ENCODE measurements at places on chromosomes 11 and 22. TPM values are rescaled to one million over a fixed set of nuclear protein-coding genes. Genes with fewer than 3 reads are reported as not detected.
A peak's percentile ranks its signal among the peaks of the same experiment; 100 is the strongest.

- DNase-seq: no peak
Measured at GRCh38 chr11:78535027-78535426, 39.6 kb downstream of the NARS2 start.

GRCh38 chr11:120940160-120940848 lies 83.6 kb upstream of the TBCEL start:
- no peak for DNase-seq

DNA sequence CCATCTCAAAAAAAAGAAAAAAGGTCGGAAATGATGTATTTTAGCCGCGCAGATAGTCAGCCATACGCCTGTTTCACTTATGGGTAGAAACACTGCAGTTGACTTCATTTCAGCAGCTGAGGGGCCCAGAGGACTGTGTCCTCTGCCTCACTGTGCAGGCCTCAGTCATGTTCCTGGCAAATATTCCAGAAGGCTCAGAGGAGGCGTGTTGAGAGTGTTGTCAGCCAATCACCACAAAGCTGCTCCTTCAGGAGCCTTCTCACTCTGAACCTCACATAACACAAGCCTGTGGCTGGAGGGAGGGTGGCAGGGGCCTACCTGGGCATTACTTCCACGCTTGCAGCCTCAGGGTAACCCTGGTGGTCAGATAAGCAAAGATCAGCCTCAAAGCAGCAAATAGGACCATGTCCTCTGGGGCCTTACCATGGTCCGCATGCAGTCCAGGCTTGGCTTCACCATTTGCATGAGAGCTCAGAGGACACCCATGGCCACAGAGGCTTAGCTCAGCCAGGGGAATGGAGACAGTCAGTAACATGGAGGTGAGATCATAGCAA lies 17.3 kb upstream of the TREH start:
- no peak for DNase-seq

- DNase-seq: peak; percentile 22
Measured at GRCh38 chr11:68996376-68997123, 15.8 kb upstream of the MRGPRD start.

DNA sequence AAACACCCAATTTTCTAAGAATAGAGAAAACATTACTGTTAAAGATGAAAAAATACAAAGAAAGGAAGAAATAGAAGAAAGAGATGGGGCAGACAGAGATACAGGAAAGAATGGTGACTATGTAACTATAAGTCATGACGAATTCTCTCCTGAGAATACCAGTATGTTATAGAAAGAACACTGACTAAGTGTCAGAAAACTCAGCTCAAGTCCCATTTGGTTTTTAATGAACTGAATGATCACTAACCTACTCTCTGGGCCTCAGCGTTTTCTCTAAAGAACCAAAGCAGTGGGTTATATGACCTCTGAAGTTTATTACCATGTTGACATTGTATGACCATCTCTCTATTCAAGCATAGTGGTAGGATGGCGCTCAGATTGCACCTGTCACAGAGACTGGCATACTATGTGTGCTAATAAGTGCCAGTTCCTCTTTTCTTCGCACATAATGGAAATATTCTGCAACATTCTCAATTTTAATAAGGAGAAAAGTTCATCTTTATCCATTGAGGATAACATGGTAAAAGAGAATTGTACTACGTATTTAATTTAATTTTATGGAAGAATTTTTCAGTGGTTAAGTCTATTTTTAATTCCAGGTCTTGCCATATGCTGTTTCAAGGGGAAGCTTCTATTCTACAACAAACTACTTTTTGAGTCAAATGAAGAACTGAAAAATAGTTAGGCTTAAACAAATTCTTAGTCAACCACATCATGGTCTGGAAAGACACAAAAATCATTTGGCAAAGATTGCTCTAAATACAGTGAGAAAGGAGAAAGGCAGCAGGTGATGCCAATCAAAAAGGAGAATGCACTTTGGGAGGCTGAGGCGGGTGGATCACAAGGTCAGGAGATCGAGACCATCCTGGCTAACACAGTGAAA lies 25.0 kb upstream of the EED start:
- no peak for DNase-seq

- DNase-seq: peak; percentile 56
Measured at GRCh38 chr11:70746351-70746750, 348.0 kb downstream of the CTTN start.

- DNase-seq: peak; percentile 49
Measured at GRCh38 chr11:73975479-73975757, 7.2 kb downstream of the UCP2 start.

- DNase-seq: no peak
Measured at GRCh38 chr22:46750863-46751443, 11.5 kb upstream of the TBC1D22A start.

- DNase-seq: no peak
Measured at GRCh38 chr22:39524753-39525657, 4.6 kb downstream of the ATF4 start.

DNA sequence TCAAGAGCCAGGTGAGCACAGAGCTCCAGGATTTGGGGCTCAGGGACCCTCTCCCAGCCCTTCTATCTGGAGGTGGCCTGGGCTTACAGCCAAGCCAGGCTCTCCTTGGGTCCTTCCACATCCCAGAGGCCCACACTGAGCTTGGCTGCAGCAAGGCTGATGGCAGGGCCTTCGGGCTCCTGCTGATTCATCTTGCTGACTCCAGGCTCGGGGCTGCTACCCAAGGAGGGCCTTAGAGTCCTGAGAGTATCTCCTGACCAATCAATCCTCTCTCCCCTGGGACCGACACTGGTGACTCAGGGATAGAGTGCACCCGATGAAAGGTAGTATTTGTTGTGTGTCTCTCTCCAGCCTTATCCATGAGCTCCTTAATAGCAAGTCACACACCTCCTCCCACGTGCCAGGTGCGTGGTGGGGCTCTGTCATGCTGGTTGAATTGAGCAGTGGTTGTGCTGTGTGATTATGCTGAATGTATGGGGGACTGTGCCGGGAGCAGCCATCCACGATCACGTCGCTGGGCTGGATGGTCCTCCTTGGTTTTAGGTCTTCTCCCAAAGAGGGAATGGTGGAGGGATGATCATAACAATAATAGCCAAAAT lies 62.3 kb downstream of the GRIK4 start:
- DNase-seq: peak; percentile 40

- DNase-seq: peak; percentile 79
Measured at GRCh38 chr22:37802310-37803194, 5.2 kb upstream of the GCAT start.

DNA sequence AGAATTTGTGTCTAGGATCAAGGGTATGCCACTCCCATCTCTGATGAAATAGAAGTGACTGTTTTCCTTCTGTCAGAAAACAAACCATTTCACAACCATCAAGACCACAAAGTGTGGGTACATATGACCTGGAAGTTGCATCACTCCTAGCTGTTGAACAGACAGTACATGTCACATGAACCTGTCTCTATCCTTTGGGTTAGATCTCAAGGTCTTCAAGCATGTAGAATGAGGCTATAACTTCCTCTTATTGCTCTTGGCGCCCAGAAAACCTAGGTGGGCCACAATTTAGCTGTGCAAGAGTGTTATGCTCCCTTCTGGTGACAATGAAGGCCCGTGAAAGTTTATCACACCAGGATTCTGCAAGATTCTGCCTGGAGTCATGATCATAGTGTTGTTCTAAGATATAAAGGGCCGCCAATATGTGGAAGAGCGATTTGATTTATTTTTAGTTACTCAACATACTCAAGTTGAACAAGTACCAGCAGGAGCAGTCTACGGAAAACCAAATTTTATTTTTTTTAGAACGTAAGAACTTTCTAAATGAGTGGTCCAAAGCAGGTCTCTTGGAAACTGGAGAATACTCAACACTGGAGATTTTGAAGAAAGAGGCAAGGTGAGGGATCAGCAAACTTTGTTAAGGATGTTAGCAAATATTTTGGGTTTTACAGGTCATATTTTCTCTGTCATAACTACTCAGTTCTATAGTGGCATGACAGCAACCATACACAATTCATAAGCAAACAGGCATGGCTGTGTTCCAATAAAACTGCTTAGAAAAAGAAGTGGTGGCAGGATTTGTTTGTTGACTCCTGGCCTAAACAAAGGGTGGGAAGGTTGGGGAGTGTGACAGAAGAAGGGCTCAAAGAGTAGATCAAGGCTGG lies 101.8 kb downstream of the USP35 start:
- DNase-seq: no peak

GRCh38 chr11:32024948-32025347 lies 65.9 kb upstream of the RCN1 start:
- DNase-seq: no peak

DNA sequence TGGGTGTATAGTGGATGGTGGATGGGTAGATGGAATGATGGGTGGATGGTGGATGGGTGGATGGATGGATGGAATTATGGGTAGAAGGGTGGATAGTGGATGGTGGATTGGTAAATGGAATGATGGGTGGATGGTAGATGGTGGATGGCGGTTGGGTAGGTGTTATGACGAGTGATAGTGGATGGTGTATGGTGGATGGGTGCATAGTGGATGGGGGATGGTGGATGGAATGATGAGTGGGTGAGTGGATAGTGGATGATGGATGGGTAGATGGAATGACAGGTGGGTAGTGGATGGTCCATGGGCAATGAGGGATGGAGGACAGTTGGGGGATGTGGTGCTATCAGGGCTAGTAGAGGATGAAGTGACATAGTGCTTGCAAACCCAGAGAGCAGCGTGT lies 182.4 kb downstream of the BRD1 start:
- DNase-seq: no peak

GRCh38 chr22:44181912-44182587 lies 1.3 kb downstream of the PARVG start:
- no peak for DNase-seq

- DNase-seq: no peak
Measured at GRCh38 chr22:50660306-50660705, 12.3 kb upstream of the SHANK3 start.

- no peak for DNase-seq
Measured at GRCh38 chr22:25881210-25881755, 139.3 kb downstream of the MYO18B start.

DNA sequence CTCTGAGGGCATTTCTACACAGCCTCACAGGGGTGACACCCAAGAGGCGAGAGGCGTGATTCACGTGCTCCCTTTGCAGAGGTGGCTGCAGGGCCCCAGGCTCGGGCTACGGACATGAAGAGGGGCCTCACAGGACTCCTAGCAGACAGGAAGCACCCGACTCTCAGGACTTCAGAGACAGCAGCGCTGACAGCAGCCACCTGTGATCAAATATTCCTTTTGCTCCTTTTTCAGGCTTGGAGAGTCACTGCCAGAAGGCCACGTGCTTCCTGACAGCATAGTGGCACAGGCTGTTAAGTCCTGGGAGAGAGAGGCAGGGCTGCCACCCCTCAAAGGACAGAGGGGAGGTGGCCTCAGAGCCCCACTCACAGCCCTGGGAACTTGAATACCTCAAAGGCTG lies 348.9 kb downstream of the CADM1 start:
- no peak for DNase-seq

- DNase-seq: no peak
Measured at GRCh38 chr11:130815956-130816355, 100.3 kb downstream of the SNX19 start.

DNA sequence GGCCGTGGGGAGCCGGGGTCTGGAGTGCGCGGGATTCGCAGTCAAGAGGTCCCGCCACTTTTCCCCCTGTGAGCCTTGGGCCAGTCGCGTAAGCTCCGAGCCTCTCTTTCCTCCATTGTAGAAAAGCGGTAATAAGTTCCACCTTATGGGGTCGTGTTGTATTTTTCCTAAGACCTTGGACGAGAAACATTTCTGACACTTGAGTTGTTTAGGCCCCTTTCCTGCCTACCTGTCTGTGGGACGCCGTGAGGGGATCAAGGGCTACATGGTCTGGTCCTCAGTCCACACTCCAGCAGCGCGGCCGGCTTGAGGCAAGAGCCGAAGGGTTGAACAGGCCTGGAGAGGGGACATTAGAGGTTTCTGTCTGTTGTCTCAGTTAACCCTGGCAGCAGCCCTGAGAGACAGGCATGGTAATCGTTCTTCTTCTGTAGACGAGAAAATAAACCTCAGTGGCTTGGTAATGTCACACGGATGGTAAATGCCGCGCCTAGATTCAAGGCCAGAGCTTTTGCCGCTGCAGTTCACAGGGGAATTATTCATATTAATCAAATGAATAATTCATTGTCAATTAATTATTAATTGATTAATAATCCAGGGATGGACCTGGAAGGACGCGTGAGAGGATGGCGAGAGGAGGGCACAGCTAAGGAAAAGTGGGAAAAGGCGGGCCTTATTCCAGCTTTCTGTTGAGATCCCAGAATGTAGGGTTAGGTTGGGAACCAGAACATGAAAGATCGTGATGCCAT lies 545 bp downstream of the FEN1 start:
- no peak for DNase-seq

- DNase-seq: peak; percentile 7
Measured at GRCh38 chr22:44107340-44107739, 73.4 kb upstream of the PARVG start.

DNA sequence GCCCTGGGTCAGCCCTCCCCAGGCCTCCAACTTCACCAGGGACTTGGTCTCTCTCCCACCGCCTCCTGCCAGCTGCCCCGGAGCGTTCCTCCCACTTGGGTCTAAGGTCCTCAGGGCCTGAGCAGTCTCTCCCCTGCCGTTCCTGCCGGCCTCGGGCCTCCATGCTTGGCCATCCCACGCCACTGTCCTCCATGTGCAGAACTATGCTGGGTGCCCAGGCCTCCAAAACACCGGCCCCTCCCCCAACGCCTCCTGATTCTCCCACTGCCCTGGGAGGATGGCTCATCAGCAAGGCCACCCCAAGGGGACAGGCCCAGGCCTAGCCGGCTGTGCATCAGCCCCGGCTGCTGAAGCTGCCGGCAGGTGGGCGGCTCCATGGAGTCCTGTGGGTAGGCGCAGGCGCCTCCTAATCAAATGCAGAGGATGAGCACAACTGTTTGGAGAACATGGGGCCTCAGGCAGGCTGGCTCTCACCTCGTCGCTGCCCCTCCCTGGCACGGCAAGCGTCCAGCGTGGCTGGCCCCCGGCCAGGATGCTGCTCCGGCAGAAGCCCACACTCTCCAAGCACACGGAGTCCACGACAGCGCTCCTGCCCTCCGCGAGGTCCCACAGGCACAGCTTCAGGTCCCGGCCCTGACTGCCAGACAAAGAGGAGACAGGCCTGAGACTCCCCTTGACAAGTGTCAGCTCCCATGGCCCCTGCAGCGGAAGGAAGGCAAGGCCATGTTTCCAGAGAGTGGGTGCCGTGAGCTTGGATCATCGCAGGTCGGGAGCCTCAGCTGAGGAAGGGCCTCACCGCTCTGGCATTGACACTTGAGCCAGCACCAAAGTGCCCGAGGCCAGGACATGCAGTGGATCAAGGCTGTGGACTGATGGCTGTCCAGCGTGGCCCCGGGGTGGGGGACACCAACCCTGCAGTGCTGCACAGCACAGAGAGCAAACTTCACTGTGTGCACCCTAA lies 42.6 kb downstream of the GNB1L start:
- DNase-seq: no peak

The PTPRCAP gene
- 2.9 TPM for total RNA-seq

The FJX1 gene
- total RNA-seq: 5.8 TPM

The PHF21B gene
- 1.8 TPM for total RNA-seq

The VPREB3 gene
- total RNA-seq: not detected

The CPT1B gene
- 11.5 TPM for total RNA-seq

The LRRN4CL gene
- 8.5 TPM for total RNA-seq

The MCHR1 gene
- 1.6 TPM for total RNA-seq

The CEND1 gene
- total RNA-seq: not detected

The APOL6 gene
- total RNA-seq: 19.0 TPM

Data from aorta (tissue), 5 donors.